ENCODE measurements at places on chromosomes 2 and 18.
A peak's percentile ranks its signal among the peaks of the same experiment; 100 is the strongest.

- DNase-seq: no peak
Observed at GRCh38 chr2:8541636-8542035, 140.2 kb upstream of the ID2 start.

- no peak for DNase-seq
Observed at GRCh38 chr2:200318940-200319435, 12.5 kb downstream of the SPATS2L start.

DNA sequence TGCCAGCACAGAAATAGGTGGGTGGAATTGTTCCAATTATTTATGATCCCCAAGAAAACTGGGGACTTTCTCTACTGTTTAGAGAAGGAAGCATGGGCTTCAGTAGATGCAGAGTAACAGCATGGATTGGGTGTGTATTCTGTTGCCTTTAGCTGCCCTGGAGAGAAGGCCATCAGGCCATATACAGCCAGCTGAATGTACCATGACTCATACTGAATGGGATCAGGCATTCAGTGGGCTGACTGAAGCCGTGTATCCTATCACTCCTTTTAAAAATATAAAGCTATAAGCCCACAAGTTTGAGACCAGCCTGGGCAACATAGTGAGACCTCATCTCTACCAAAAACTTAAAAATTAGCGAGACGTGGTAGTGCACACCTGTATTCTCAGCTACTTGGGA lies 16.7 kb upstream of the PLEKHM3 start:
- DNase-seq: no peak

DNA sequence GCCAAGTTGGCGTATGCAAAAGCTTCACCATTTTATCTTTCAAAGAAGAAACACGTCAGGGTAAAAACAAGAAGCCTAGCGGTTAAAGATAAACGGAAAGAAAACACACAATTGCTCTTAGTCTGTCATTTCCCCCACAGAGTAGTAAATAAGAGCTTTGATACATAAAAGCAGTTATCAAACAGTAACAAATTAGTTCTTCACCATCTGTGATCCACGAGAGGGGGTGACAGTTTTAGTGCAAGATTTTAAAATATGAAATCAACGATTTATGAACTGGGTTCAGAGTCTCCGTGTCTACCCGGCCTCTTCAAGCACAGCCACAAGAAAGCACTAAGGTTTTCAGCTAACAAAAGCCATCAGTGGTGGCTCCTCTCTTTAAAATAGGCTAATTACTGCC lies 703.9 kb upstream of the ID2 start:
- no peak for DNase-seq

GRCh38 chr2:72696559-72696958 lies 129.3 kb downstream of the EXOC6B start:
- no peak for DNase-seq

DNA sequence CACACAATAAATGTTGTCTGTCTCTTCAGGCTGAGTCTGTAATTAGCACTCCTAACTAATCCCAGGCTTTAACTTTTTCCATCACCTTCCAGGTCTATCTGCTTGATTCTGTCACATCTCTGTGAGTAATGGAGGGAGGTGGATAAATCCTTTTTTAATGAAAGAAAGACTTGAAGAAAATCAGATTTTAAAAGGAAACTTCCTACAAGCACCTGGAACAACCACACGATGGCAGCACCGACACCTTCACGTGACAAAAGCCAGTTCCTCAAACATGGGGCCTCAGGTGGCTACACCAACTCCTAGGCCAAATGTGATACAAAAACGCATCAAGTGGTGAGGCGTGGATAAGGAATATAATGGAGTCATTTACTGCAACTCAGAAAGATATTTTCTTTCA lies 41.8 kb downstream of the TGFBRAP1 start:
- DNase-seq: no peak

DNA sequence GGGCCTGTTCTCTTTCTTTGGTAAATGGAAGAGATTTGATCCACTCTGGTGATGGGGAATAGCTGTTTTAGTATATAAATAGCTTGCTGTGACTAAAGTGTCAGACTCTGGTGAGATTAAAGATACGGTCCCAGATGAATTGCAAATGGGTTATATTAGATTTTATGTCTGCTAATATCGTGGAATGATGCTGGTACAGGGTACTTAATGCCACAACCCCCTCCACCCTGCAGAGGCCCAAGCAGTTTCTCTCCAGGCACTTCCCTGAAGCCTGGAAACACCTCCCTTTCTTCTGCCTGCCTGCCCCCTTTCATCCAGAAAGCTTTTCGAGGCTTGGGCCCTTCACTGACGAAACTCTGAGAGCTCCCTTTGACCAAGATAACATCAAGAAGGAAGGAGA lies 21.4 kb upstream of the RFX8 start:
- DNase-seq: no peak

- no peak for DNase-seq
Observed at GRCh38 chr2:46686811-46687210, 207.4 kb downstream of the TMEM247 start.

- peak; percentile 42 for DNase-seq
Observed at GRCh38 chr2:240232961-240233884, 92.8 kb upstream of the OTOS start.

- no peak for DNase-seq
Observed at GRCh38 chr2:224816816-224817215, 100.7 kb upstream of the CCDC195 start.
